ENCODE measurements at places on chromosomes 12 and 14. TPM values are rescaled to one million over a fixed set of nuclear protein-coding genes. Genes with fewer than 3 reads are reported as not detected.

DNA sequence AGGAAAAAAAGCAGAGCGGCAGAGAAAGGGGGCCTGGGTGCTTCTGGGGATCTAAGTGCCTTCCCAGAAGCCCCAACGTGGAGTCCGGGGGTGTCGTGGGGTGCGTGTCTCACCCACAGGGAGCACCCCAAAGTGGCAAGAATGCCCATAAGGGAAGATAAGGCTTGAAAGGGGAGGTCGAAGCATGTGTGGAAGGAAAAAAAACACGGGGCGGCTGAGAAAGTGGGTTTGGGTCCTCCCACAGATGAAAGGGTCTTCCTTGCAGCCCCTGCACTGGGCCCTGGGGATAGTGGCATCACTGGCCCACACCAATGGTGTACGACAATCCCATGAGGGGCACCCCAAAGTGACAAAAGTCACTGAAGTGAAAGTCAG lies 275.5 kb downstream of the ALG10 start:
- H3K27ac ChIP-seq, result no peak overlapping the region
- H3K36me3 ChIP-seq, result no peaks in the 10 kb centered on the region
- peaks cover 50% of the 10 kb centered on the region for H3K27me3 ChIP-seq
- no peak for DNase-seq

DNA sequence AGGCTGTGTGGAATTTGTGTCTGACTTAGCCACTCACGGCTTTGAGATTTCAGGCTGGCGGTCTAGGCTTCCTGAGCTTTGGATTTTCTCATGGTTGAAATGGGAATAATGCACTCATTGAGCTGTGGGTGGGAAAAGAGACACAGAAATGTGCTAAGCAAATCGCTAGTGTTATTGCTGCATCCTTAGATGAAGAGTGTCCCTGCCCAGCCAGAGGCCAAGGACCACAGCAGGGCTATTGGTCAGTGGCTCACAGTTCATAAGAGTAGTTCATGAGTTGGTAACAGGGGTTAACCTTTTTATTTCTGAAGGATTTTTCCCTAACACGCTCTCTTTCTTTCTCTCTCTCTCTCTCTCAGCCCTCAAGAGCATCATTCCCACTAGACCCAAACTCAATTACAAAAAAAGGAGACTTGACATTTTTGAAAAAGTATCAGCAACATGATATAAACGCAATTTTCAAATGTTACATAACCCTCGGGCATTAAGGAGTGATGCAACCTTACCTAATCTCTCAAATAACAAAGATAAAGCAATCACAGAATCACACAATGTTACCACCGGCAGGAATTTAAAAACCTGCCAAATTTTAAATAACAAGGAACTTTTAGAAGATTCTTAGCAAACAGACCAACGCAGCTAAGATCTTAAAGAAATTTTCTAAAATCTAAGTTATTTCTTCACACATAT lies 36.7 kb upstream of the RMST start:
- no peak for DNase-seq
- H3K27me3 ChIP-seq, result peaks cover 10% of the 10 kb centered on the region
- H3K4me1 ChIP-seq, result no peaks in the 10 kb centered on the region
- no peaks in the 10 kb centered on the region for H3K36me3 ChIP-seq
- no peak overlapping the region for H3K4me3 ChIP-seq

Gene VSX2
- total RNA-seq, result not detected

GRCh38 chr14:62939970-62940369 lies 105.3 kb downstream of the KCNH5 start:
- no peaks in the 10 kb centered on the region for H3K36me3 ChIP-seq
- H3K4me1 ChIP-seq, result no peaks in the 10 kb centered on the region
- no peak overlapping the region for H3K4me3 ChIP-seq
- no peak for DNase-seq

- H3K27ac ChIP-seq, result no peak overlapping the region
- peaks cover 8% of the 10 kb centered on the region for H3K4me1 ChIP-seq
- no peaks in the 10 kb centered on the region for H3K27me3 ChIP-seq
- no peaks in the 10 kb centered on the region for H3K36me3 ChIP-seq
- DNase-seq, result no peak
- no peak overlapping the region for H3K4me3 ChIP-seq
Measured at GRCh38 chr12:19978193-19978592, 390.1 kb upstream of the PDE3A start.

- peak overlapping the region; percentile 90 for H3K27ac ChIP-seq
- H3K4me1 ChIP-seq, result peaks cover 41% of the 10 kb centered on the region
- DNase-seq, result no peak
- peaks cover 29% of the 10 kb centered on the region for H3K36me3 ChIP-seq
Measured at GRCh38 chr12:109098183-109098604, 797 bp downstream of the UNG start.

DNA sequence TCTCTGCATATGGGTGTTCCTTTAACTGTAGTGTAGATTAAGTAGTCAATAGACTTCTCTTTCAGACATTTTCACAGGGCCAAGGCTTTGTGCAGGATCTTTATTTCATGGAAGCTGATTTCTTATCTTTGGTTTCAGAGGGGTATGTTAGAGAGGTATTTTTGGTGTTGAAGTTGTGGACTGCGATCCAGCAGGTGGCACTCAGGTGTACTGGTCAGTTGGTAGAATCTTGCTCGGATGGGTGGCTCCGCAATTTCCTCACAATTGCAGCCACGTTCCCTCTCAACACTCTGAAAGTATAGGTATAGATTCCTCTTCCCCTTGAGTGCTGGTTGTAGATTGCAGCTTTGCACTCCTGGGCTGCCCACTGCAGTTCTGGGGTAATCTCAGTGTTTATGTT lies 44.3 kb downstream of the OSBPL8 start:
- H3K27me3 ChIP-seq, result no peaks in the 10 kb centered on the region
- H3K4me3 ChIP-seq, result no peak overlapping the region
- H3K4me1 ChIP-seq, result no peaks in the 10 kb centered on the region
- no peaks in the 10 kb centered on the region for H3K36me3 ChIP-seq
- H3K27ac ChIP-seq, result no peak overlapping the region

Gene PROX2
- not detected for total RNA-seq

- H3K27me3 ChIP-seq, result no peaks in the 10 kb centered on the region
- H3K27ac ChIP-seq, result no peak overlapping the region
- peaks cover 62% of the 10 kb centered on the region for H3K36me3 ChIP-seq
- no peak overlapping the region for H3K4me3 ChIP-seq
Measured at GRCh38 chr12:82475211-82475610, 116.9 kb downstream of the METTL25 start.

DNA sequence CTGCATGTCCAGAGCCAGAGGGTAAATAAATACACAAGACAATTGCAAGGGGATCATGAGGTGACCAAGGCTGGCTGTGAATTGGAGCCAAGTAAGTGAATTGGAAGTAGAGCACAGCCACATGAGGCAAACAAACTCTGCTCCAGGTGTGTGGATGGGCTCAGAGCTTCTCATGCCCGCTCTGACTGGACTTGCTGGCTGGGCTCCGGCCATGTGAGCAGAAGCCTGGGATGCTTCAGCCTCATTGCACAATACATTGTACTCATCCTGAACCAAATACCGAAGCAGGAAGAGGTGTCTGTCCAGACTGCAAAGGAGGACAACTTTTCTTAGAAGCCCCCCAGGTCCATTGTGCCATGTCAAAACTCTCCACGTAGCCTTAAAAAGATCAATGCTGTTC lies 193.0 kb downstream of the TTC8 start:
- H3K27me3 ChIP-seq, result peaks cover 52% of the 10 kb centered on the region
- no peak overlapping the region for H3K27ac ChIP-seq
- no peak for DNase-seq
- no peak overlapping the region for H3K4me3 ChIP-seq
- H3K4me1 ChIP-seq, result no peaks in the 10 kb centered on the region
- H3K36me3 ChIP-seq, result no peaks in the 10 kb centered on the region

DNA sequence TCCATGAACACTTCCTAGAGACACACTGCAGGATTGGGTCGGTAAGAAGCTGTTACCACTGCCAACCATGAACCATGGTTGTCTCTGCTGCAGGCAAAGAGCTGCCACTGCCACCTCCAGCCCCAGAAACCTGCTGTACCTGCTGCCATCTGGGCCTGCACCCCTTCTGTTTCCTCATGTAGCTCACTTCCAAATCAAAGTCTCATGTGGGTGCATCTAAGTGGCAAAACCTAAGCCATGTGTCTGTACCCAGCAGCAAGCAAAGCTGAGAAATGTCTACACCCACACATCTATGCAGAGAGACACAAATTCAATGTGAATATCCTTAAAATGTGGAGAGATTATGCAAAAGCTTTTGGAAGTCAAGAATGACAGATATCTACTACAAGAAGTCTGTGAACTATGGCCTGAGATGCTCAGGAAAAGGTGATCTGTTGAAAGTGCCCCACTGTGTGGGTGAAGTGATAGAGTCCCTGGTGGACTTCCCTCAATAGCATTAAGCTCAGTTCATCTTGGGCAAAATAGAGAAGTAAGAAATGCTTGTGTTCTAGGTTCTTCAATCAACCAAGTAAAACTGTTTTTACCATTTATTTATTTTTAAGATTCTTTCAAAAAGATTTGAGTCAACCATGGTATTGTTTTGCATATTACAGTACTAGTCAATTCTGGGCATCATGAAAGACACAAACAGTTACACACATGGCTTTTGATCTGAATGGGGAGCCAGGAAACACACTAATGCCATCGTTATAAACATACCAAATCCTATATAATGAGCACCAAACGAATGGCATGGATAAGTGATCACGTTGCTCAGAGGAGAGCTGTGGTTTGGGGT lies 64.4 kb downstream of the FOS start:
- no peak overlapping the region for H3K27ac ChIP-seq
- H3K36me3 ChIP-seq, result no peaks in the 10 kb centered on the region
- DNase-seq, result no peak
- peaks cover 41% of the 10 kb centered on the region for H3K4me1 ChIP-seq

- H3K27ac ChIP-seq, result peak overlapping the region; percentile 65
- no peak for DNase-seq
- no peaks in the 10 kb centered on the region for H3K36me3 ChIP-seq
- no peaks in the 10 kb centered on the region for H3K27me3 ChIP-seq
Measured at GRCh38 chr14:64692189-64692985, 11.8 kb upstream of the PLEKHG3 start.

GRCh38 chr12:23488130-23488529 lies 461.3 kb downstream of the SOX5 start:
- no peaks in the 10 kb centered on the region for H3K27me3 ChIP-seq
- no peak for DNase-seq
- H3K36me3 ChIP-seq, result no peaks in the 10 kb centered on the region
- no peaks in the 10 kb centered on the region for H3K4me1 ChIP-seq

Gene TGM1
- 0.96 TPM for total RNA-seq

DNA sequence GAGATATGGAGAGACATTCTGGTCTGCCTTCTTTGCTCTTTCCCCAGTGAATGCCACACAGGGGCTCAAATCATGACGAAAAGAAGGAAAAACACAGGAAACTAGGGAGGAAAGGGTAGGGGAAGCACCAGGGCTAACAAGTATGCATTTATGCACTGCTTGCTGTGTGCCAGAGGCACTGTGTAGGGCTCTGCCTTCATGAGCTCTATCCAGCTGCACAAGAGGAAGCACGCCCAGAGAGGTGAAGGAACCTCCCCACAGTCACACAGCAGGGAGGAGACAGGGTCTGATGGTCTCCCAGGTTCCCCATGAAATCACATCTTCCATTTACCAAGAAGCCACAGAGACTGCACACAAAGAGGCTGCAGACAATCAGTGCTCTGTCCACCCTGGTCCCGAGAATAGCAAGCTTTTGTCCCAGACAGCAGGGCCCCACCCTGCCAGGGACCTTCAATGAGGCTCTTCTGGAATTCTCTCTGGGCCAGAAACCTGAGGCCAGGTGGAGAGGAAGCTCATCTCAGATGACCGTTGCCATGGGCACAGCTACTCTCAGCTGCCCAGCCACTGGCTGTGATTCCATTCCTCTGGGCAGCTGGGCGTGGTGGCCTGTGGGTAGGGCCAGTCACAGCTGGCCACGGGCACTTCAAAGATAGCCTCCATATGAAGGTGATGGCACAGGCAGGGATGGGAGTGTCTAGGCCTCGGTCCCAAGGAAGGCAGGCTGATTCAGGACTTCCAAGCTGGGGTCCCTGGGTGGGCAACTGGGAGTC lies 7.3 kb upstream of the TRPV4 start:
- no peak overlapping the region for H3K27ac ChIP-seq
- H3K36me3 ChIP-seq, result no peaks in the 10 kb centered on the region
- H3K4me3 ChIP-seq, result no peak overlapping the region
- no peaks in the 10 kb centered on the region for H3K27me3 ChIP-seq
- no peak for DNase-seq

- no peaks in the 10 kb centered on the region for H3K4me1 ChIP-seq
- H3K27me3 ChIP-seq, result peaks cover 49% of the 10 kb centered on the region
- H3K27ac ChIP-seq, result no peak overlapping the region
Measured at GRCh38 chr14:100879194-100879593, 24.3 kb downstream of the RTL1 start.

DNA sequence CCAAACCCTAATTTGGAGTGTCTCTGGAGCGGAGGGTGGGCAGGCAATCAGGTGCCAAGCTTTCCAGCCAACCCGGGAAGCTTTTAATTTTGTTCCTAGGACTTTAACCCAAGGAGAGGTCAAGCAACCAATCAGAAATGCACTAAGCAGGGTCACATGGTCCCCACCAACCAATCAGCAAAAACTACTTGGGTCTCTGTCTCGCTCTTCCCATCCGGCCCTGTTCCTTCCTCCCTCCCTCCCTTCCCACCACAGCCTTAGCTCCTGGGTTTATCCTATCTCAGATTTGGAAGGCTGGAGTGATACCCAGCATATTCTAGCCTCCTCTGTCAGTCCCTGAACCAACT lies 7.3 kb downstream of the HOXC5 start:
- H3K27me3 ChIP-seq, result peaks cover 99% of the 10 kb centered on the region
- no peaks in the 10 kb centered on the region for H3K36me3 ChIP-seq
- no peaks in the 10 kb centered on the region for H3K4me1 ChIP-seq

- no peak overlapping the region for H3K27ac ChIP-seq
- no peak overlapping the region for H3K4me3 ChIP-seq
- H3K36me3 ChIP-seq, result no peaks in the 10 kb centered on the region
- H3K4me1 ChIP-seq, result no peaks in the 10 kb centered on the region
Measured at GRCh38 chr14:59754256-59754655, 116.3 kb downstream of the RTN1 start.

- H3K36me3 ChIP-seq, result peaks cover 54% of the 10 kb centered on the region
- peaks cover 24% of the 10 kb centered on the region for H3K4me1 ChIP-seq
- no peak for DNase-seq
- H3K4me3 ChIP-seq, result no peak overlapping the region
- H3K27ac ChIP-seq, result no peak overlapping the region
Measured at GRCh38 chr12:14454098-14454907, 88.8 kb downstream of the ATF7IP start.

Gene TRAFD1
- total RNA-seq, result 19.8 TPM

Gene KRT79
- total RNA-seq, result not detected

- H3K4me3 ChIP-seq, result no peak overlapping the region
- no peaks in the 10 kb centered on the region for H3K36me3 ChIP-seq
- no peak overlapping the region for H3K27ac ChIP-seq
- peaks cover 9% of the 10 kb centered on the region for H3K4me1 ChIP-seq
- no peak for DNase-seq
Measured at GRCh38 chr14:55562135-55562534, 17.9 kb upstream of the KTN1 start.

DNA sequence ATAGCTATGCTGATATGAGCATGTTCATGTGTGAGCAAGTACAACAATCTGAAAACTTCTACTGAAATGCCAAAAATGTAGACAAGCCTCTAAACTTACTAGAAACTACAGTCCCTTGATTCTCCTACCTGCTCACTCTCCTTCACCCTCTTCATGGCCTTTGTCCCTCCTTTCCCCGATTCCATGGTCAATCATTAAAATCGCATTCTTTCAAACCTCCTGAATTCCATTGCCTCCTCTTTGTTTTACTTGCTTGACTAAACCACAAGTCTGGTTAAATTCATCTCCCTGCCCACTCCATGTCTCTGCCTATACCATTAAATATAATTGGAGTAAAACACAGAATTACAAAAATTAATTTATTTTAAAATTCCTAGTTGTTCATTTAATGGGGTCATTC lies 33.0 kb upstream of the SSTR1 start:
- no peak overlapping the region for H3K4me3 ChIP-seq
- no peaks in the 10 kb centered on the region for H3K36me3 ChIP-seq
- no peaks in the 10 kb centered on the region for H3K27me3 ChIP-seq
- H3K4me1 ChIP-seq, result no peaks in the 10 kb centered on the region
- H3K27ac ChIP-seq, result no peak overlapping the region

- peaks cover 10% of the 10 kb centered on the region for H3K4me1 ChIP-seq
- H3K27ac ChIP-seq, result peak overlapping the region; percentile 38
Measured at GRCh38 chr12:50690925-50691324, 73.0 kb upstream of the ATF1 start.
